Activated T-helper 1 cell treated with anti-CD3 and anti-CD28 coated beads, Interleukin-2, amount 50 U/mL, for 16 hours (primary cell): ENCODE measurements at places on chromosomes 7 and 10.

- DNase-seq: no peak
Observed at GRCh38 chr7:48710995-48711394, 213.4 kb upstream of the CDC14C start.

DNA sequence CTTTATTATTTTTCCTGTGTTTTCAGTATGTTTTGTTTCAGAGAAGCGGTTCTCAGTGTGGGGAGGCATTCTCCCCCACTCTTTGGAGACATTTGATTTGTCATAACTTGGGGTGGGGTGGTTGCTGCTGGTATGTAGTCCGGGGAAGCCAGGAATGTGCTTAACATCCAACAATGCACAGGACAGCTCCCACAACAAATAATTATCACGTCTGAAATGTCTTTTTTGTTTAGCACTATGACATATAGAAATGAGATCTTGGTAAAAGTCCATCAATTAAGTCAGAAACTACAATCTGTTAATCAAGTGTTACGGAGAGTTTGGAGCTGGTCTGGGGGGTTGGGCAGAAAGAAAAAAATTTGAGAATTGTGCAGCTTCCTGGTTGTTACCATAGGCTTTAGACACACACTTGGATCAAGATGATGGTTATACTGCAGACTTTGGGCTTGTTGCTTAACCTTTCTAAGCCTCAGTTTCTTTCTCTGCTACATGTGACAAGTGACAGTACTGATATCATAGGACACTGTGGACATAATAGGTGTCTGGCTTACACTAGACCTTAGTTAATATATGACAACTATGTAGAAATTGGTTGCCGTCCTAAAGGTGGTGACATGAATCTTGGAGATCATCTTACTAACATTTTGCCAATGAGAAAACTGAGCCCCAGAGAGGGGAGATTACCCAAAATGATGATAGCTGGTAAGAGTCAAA is 113.7 kb downstream of the LRMDA start:
- no peak for DNase-seq

DNA sequence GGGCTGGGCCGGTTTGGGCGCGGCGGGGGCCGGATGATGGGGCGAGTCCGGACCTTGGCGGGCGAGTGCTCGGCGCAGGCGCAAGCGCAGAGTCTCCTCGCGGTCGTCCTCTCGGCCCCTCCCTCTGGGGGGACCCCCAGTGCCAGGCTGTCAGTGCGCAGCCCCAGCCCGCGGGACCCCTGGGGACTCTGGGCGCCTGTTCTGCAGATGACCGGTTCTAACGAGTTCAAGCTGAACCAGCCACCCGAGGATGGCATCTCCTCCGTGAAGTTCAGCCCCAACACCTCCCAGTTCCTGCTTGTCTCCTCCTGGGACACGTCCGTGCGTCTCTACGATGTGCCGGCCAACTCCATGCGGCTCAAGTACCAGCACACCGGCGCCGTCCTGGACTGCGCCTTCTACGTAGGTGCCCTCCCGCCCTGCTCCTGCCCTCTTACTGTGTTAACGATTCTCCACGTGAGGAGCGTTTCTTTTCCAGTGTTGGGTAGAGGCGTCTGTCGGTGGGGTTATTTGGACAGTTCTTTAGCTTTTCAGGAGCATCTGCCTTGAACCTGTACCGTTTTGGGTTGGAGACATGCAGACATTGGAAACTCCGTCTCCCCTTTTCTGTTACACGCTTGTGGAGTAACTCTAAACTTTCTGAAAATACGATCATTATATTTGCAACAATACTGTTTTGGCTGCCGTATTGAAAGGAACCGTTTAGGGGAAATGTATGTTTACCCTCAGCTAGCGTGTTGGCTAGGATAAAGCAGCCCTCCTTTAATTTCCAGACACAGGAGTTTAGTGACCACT is 706 bp downstream of the BUB3 start:
- DNase-seq: no peak

GRCh38 chr10:128431083-128431482 is 304.9 kb upstream of the MKI67 start:
- no peak for DNase-seq

DNA sequence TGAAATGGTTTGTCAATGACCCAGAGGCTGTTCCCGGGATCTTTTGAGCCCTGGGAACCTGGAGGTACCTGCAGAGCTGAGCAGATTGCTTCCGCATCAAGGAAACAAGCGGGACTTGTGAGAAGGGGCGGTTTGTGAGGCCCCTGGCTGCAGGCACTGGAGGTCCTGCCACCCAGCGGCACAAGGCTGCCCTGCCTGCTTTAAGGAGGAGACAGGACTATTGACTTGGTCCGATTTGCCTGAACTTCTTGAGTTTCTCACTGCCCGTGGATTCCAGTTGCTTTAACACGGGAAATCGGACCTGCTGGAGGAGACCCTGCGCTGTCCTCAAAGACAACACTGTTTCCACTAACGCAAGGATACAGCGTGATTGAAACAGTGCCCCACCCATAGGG is 130.1 kb downstream of the DNAJB6 start:
- DNase-seq: no peak

DNA sequence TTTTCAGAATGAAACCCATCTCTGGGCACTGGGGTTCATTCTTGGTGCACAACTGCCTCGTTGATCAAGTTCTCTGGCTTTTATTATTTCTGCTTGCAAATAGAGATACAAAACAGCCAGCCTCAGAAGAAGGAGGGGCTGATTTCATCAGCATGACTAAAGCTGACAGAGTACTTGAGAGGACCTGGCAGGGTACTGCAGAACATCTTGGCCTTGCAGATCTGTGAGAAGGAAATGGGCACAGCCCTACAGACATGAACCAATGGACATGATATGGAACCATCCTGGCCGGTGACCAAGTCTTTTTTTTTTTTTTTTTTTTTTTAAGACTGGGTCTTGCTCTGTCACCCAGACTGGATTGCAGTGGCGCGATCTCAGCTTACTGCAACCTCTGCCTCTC is 240.6 kb downstream of the VTI1A start:
- no peak for DNase-seq

- DNase-seq: no peak
Observed at GRCh38 chr7:44230286-44230685, 29.5 kb downstream of the YKT6 start.

DNA sequence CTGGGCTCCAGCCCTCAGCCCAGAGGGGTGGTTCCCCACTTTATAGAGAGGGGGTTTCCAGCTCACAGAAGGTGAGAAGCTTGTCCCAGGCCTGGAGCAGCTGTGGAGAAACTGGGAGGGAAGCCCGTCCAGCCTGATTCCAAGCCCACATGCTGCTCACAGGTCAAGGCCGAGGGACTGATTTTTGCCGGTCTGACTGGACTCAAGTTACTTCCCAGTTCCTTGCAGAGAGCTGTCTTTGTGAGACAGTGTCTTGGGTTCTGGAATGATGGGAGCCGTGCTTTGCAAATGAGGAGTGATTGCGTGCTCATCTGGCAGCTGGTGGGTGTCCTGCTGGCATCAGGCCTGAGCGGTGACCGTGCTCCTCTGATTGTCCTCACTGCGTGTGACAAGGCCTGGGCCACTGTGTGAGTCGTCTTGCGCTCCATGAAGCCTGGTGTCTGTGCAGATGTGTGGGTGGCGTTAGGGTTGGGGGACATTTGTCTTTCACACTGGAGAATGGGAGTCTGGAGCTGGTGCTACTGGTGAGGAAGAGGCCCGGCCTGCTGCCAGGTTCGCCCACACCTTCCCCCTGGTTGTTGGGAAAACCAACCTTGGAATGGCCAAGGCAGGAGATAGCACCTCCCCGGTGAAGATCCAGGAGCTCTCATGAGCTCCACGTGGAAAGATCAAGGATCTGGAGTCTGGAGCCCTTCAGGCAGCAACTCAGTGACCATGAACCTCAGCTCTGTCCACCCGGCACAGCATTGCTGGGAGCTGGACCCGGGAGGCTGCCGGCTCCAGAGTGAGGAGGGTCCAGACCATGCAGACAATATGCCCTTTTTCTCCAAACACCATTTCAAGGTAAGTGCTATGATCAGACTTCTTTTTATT is 129.6 kb downstream of the SMURF1 start:
- no peak for DNase-seq

GRCh38 chr7:150756166-150756565 is 18.9 kb downstream of the GIMAP5 start:
- DNase-seq: no peak

DNA sequence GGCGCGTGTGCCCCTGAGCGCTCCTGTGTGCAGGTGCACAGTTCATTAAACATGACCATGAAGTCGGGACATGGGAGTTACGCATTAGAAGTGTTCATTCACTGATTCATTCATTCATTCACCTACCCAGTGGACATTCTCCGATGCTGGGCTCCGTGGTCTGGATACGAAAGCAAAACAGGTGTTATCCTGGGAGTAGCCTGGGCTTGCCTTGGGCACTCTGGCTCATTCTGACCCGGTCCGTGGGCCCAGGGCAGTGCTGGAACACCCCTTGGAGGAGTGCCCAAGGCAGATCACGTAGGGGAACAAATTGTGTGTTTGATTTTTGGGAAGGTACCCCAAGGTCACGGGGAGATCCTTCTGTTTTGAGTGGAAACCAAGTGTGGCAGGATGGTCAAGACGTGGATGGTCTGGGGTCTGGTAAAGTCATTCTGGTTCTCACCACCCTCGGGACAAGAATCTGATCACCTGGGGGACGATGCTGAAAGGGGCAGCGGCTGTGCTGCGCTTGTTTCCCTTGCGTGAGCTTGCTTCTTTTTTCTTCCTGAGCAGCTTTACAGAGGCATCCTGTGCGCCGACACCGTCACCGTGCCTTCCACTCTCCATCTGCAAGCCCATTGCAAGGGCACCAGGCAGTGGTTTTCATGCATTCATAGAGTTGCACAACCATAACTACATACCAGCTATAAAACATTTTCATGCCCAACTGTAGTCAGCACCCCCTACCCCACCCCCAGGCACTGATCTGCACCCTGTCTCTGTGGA is 10.1 kb downstream of the ELFN1 start:
- no peak for DNase-seq

GRCh38 chr10:29841724-29842649 is 207.2 kb upstream of the SVIL start:
- DNase-seq: no peak

DNA sequence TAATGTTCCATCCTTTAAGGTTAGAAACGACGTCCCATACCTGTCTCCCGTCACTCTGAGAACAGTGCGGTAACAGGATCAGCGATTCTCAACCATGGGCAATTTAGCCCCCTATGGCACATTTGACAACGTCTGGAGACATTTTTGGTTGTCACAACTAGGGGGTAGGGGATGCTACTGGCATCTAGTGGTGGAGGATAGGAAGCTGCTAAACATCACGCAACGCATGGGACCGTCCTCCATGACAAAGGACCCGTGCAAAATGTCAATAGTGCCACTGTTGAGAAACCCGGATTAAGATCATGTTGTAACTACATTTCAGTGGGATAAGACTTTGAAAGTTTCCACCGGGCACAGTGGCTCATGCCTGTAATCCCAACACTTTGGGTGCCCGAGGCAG is 5.0 kb upstream of the PAXIP1 start:
- DNase-seq: no peak

GRCh38 chr10:89431977-89432376 is 17.6 kb downstream of the IFIT5 start:
- DNase-seq: no peak

GRCh38 chr10:76350583-76350982 is 919.2 kb downstream of the LRMDA start:
- no peak for DNase-seq

- no peak for DNase-seq
Observed at GRCh38 chr7:4307316-4308204, 374.5 kb upstream of the FOXK1 start.

DNA sequence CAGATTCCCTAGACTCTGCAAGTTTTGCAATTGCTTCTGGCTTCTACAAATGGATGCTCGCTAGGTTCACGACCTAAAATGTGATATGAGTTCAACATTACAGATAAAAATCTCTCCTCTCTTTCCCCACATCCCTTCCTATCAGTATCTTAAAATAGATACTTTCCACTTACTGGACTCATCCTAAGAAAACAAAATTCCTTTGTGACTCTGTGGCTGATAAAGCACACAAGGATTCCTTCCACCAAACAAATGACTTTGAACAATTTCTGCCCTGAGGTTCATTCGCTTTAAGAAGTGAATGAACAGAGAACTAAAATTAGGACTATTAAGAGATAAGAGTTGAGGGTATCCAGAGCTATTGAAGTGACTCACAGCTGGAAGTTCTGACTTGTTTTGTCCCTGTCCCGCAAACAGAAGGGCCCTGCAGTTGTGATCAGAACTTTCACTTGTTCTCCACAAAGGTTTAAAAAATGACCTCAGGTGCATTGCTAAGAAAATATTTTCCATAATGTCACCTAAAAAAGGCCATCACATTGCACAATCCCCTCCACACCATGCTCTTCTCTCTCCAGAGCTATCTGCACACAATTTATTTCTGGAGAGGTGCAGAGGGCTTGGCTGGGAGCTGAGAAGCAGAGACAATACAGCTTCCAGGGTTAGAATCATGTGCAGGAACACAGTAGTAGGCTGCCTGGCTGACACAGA is 96.1 kb downstream of the PIP4K2A start:
- no peak for DNase-seq

DNA sequence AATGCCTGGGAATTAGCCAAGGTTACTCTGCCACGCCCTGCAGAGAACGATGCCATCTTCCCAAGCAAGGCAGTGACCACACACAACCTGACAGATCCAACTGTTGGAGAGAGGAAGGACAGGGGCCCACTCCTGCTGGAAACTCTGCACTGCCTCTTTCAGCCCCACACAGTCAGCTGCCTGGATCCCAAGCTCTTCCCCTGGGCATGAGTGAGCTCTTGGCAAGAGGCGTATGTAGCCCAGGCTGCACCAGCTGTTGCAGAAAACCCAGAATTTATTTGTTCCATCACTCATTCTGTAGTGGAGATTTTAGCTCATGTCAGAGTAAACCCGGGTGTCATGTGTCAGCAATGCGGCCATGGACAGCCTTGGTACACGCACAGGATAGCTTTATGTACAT is 135.1 kb upstream of the TRIM24 start:
- DNase-seq: no peak

DNA sequence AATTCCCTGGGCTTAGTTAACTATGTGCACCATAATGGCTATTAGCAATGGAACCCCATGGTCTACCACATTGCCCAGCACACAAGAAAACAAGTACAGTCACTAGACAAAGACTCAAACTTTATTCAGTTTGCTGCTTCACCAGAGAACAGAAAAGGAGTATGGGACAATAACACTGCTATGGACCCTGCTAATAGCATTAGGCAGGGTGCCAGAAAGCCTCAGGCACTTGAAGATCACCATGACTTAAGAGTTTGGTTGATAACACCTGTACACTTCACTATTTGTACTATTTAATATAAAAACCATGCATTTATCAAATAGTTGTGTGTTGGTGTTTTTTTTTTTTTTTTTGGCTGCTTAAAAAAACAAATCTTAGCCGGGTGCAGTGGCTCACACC is 159.6 kb downstream of the KMT2E start:
- no peak for DNase-seq

DNA sequence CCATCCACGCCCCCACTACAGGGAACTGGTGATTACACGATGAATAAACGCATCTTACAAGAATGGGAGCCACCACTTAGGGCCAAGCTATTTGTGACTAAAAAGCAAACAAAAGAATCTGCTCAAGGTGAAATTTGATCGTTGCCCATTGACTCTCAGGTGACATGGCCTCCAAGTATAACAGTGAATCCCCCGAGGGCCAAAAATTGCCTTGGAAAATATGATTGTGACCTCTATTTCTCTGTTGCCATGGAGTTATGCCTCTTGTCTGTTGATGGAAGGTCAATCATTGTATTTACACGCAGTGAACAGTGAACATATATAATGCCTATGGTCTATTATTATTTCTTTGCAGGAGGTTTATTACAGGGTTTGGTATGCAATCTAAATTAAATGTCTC is 282.3 kb downstream of the KLF6 start:
- no peak for DNase-seq
